Left renal cortex interstitium (tissue), 4 donors: ENCODE measurements at places on chromosomes 5 and 9. TPM values are rescaled to one million over a fixed set of nuclear protein-coding genes. Genes with fewer than 3 reads are reported as not detected.
A peak's percentile ranks its signal among the peaks of the same experiment; 100 is the strongest.

Gene ARID3C
- 0.21 TPM for polyA plus RNA-seq

Gene SPINK7
- polyA plus RNA-seq = 0.28 TPM

Gene SMIM33
- polyA plus RNA-seq = not detected

Gene SARDH
- polyA plus RNA-seq = 10.9 TPM

Gene FRMD3
- 19.3 TPM for polyA plus RNA-seq

Gene KLF9
- polyA plus RNA-seq = 9.0 TPM

Gene C5orf46
- polyA plus RNA-seq = not detected

Gene TICAM2
- 4.1 TPM for polyA plus RNA-seq

Gene CDC25C
- polyA plus RNA-seq = 8.0 TPM

Gene CDC20B
- 0.64 TPM for polyA plus RNA-seq

Gene PCDHB10
- 5.8 TPM for polyA plus RNA-seq

Gene HSD17B4
- polyA plus RNA-seq = 235 TPM

Gene FOXD4L4
- not detected for polyA plus RNA-seq

Gene NRARP
- 5.7 TPM for polyA plus RNA-seq

DNA sequence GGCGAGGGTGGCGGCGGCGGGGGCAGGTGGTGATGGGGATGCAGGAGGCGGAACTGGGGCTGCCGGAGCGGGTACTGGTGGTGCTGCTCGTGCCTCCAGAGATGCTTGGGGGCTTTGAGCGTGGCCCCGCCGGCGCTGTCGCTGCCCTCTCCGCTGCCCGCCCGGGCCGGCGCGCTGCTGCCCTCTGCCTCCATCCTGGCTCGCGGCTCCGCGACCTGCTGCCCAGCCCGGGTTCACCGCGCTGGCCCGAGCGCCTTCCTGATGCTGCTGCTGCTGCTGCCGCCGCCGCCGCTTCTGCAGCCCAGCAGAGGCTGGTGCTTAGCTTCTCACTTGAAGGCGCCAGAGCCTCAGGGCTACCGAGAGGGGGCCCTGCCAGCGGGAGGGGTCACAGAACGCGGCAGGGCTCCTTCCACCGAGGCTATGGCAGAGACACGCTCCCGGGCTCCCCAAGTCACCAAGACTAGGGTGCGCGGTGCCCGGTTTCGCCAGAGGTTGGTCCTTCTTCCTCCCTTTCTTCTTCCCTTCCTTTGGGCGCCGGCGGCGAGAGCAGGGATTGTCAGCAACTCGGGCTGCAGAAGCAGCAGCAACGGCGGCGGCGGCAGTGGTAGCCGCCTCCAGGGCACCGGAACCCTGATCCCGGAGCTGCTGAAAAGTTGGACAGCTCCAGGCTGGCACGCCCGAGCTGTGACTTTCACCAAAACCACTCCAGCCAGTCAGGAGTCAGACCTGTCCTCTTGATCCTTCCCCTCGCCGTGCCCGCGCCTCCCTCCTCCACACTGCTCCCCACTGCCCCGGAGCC lies at the start of gene PDE4D:
PDE4D (minus strand) TSS at position 298 of the 799 bp plus-strand sequence.
- DNase-seq = peak; percentile 69

GRCh38 chr5:116577064-116577788 lies 2.6 kb upstream of the SEMA6A start:
- DNase-seq = no peak

GRCh38 chr5:149913436-149914419 lies 30.9 kb downstream of the PDE6A start:
- DNase-seq = no peak

DNA sequence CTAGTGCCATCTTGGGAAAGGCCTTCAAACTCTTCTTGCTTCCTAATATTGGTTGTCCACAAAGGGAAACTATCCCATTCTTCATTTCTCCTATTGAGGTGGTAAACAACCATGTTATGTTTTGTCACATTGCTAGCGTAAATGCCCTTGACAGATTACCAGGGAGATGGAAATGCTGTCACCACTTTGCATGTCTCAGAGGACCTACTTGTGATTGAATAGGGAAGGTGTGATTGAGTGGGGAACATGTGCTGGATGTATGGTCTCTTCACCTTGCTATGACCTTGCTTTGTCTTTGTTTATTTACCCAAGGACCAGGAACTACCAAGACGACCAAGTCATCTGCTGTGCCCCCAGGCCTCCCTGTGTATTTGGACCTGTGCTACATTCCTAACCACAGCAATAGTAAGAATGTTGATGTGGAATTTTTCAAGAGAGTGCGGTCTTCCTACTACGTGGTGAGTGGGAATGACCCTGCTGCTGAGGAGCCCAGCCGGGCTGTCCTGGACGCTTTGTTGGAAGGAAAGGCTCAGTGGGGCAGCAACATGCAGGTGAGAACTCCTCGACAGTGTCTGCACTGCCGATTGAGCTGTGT lies 96.1 kb downstream of the MAP1B start:
- DNase-seq = no peak

- DNase-seq = no peak
Observed at GRCh38 chr9:134063088-134063570, 4.7 kb downstream of the BRD3 start.

DNA sequence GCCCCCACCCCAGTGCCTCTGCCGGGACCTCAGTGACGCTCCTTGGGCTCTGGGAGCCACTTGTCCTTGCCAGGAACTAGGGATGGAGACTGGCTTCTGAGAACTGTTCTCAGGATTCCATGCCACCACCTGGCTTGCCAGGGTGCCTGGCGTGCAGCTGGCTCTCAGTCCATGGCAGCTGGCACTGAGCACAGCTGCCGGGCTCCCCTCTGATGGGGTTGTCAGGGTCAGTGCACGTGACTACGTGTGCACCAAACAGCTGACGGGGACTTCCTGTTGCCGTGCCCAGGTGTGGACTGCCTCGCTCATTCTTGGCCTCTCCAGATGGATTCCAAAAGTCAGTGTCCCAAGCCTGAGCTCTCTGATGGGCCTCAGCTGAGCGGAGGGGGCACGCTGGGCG lies 9.4 kb downstream of the KCNT1 start:
- DNase-seq = no peak

- no peak for DNase-seq
Observed at GRCh38 chr9:115951977-115952376, 201.6 kb upstream of the PAPPA start.

DNA sequence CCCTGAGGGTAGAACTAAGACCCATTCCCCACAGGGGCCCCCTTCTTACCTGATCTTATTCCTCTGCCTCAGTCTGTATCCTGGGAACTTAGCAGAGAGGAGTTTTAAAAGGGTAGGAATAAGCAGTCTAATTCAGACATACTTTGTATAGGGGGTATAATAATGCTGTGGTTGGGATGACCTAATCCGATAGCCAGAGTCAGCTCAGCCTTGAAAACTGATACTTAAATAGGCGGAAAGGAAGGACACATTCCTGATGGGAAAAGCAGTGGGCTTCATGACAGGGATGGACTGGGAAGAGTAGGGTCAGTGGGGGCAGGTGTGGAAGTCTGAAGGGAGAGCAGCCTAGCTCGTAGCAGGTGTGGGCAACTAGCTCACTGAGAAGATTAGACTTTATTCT lies 52.2 kb upstream of the TESK1 start:
- DNase-seq = no peak

GRCh38 chr5:42894057-42894456 lies 82.4 kb upstream of the SELENOP start:
- DNase-seq = no peak

DNA sequence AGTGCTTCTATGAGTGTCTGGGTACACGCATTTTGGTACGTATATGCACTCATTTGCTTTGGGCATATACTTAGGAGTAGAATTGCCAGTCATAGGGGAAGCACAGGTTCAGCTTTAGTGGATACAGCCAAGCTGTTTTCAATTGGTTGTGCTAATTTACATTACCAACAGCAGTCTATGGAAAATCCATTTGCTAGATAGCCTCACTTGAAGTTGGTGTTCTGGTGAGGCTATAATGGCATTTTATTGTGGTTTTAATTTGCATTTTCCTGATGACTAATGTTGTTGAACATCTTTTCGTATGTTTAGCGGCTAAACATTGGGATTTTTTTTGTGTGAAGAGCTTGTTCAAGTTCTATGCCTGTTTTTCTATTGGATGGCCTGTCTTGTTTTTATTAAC lies 76.8 kb upstream of the ANKH start:
- no peak for DNase-seq

DNA sequence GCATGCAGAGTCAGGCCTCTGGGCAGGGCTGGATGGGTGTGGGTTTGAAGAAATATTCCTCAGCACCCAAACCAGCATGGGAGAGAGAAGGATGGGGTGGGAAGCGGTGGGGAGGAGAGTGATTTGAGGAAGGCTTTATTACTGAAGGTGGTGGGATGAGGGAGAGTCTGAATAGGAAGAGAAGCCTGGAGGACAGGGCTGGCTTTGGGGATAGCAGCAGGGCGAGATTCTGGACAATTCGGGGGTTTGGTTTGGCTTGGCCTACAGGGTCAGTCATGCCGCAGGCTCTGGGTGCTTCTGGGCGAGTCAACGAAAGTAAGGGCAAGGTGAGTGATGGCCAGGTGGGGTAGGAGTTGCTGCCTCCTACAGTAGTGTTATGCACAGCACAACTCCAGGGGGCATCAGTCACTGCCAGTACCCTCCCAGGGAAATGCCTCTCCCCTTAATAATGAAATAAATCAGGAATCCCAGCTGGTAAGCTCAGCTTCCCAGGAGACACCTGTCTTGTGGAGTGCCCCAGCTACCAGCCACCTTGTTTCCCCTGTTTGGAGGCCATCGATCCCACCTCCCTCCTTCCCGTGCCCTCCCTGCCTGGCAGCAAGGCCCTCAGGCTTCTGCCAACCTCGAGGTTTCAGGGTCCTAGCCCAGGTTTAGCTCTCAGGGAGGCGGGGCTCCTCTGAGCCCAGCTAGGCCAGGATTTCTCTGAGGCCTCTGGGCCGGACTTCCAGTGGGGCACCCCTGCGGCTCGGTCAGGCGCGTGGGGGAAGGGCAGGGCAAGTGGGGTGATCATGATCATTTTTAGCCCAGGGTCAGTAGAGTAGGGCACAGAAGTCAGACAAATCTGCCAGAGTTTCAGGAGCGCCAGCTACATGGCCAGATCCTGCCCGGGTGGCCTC lies 741 bp upstream of the NKX2-5 start:
- DNase-seq = no peak

- DNase-seq = no peak
Observed at GRCh38 chr9:1049641-1050040, 516 bp upstream of the DMRT2 start.

DNA sequence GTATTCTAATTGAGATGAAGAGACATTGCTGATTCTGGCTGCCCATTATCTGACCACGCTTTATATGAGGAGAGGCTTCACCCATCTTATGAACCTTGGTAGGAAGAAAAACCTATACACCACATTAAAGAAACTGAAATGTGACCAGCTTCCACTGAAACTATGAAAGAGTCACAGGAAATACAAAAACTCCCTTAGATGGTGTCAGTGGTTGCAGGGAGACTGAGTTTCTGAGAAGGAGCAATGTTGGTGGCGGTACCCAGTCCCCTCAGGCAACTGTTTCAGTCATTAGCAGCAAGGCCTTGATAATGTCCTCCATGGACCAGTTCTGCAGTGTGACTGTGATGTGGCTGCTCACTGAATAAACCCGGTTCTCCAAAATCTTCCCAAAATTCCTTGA lies 110.5 kb upstream of the FTMT start:
- no peak for DNase-seq

DNA sequence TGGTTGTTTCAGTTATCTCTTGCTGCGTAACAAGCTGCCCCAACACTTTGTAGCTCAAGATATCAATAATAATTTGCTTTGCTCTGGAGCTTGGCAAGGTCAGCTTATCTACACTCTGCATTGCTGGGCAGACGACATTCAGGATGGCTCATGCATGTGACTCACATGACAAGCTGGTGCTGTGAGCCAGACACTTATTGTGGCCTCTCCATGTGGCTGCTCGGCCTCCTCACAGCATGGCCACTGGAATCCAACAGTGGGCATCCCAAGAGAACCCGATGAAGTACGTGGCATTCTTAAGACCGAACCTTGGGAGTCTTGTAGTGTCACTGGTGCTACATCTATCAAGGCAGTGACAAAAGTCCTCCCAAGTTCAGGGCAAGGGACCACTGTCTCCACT lies 94.2 kb upstream of the MVB12B start:
- no peak for DNase-seq

DNA sequence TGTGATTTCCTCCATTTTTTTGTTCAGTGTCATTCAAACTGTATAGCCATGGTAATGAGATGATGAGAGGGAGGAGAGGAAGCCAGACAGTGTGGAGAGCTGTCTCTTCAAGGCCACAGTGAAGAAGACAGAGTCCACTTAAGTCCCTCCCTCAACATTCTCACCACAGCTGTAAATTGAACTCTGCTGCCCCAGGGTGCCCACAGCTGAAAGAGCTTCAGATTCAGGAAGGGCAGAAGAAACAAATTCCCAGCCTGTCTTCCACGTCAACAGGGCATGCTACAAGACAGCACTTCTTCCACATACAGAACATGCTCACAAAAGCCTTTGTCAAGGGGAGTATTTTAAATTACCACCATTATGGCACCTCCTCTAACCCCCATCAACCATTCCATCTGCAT lies 100.4 kb downstream of the KLHL3 start:
- DNase-seq = no peak

- no peak for DNase-seq
Observed at GRCh38 chr5:172178991-172179989, 8.7 kb downstream of the STK10 start.

DNA sequence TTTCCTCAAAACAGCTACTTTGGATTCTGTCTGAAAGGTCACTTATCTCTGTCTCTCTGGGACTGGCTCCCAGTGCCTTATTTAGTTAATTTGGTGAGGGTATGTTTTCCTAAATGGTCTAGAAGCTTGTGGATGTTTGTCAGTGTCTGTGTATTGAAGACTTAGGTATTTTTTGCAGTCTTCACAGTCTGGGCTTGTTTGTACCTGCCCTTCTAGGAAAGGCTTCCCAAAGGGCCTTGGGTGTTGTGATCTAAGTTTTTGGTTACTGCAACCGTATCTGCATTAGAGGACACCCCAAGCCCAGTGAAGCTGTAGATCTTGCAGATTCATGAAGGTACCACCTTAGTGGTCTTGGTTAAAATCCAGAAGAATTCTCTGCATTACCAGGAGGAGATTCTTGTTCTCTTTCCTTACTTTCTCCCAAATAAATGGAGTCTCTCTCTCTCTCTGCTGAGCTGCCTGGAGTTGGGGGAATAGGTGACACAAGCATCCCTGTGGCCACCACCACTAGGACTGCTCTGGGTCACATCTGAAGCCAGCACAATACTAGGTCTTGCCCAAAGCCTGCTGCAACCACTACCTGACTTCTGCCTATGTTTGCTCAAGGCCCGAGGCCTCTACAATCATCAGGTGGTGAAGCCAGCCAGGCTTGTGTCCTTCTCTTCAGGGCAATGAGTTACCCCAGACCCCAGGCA lies 17.8 kb upstream of the CCNB1 start:
- DNase-seq = no peak

- no peak for DNase-seq
Observed at GRCh38 chr9:96888591-96888990, 34.3 kb upstream of the ZNF782 start.

GRCh38 chr5:134813827-134814226 lies 31.9 kb upstream of the C5orf24 start:
- no peak for DNase-seq

- no peak for DNase-seq
Observed at GRCh38 chr9:10774051-10774450, 161.2 kb upstream of the PTPRD start.

DNA sequence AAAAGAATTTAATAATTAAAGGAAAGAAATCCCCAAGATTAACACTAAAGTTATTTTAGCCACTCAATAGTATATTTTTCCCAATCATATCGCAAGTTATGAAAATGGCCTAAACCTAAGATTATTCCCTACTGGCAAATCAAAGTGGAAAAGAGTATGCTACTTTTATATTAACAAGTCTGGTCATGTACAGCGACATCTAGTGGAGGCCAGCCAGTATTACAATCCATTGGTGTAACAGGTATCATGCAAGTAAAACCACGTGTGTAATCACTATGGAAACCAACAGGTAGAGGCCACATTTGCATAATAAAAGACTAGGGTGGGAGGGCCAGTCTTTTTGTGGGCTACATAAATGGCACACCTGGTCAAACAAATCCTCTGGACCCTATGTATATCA lies 976.4 kb upstream of the CDH9 start:
- no peak for DNase-seq
